KBM-7 (cell line): ENCODE measurements at places on chromosomes 13 and 19.

DNA sequence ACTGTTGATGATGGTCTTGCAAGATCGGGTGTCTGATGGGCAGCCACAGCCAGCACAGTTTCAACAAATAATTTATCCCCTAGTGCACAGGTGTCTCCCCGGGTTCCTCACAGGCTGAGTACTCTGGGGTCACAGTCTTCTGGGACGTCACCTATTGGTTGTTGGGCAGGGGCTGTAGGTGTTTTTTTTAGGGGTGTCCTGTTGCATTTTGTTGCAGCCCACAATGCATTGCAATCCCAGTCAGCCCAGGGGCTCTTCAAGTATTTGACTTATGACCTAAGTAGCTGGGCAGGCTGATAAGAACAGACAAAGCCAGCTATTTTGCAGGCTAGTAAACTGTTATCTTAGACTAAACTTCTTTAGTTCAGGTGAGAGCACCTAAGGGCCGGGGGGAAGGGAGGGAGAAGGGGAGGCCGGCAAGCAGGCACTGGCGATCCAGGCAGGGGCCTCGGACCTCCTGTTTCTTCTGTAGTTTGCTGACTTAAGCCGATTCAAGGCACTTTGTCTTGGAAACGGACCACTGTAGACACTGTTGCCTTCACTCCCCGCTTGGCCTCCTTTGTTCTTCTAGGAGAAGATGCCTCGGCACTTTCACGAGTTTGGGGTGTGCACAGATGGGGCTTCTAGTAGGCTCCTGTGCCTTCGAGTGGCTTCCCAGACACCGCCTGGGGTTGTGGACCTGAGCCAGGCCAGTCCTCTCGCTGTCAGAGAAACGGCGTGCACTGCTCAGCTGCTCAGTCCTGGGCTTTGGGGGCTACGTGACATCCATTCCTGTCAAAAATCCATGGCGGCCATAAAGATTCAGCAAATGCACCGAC, 33.9 kb upstream of the GRTP1 start:
- DNase-seq, result no peak

- no peak for DNase-seq
Observed at GRCh38 chr19:45815481-45816216, 541 bp upstream of the RSPH6A start.

DNA sequence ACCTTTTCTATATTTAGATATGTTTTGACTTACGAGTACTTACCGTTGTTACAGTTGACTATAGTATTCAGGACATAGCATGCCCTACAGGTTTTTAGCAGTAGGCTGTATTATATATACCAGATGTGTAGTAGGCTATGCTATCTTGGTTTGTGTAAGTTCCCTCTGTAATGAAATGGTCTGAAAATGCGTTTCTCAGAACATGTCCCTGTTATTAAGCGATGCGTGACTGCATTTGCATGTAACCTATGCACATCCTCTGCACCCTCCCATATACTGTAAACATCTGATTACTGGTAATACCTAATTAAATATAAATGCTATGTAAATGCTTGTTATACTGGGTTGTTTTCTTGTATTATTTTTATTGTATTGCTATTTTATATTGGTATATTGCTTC, 6.6 kb downstream of the ZNF766 start:
- no peak for DNase-seq

- DNase-seq, result no peak
Observed at GRCh38 chr13:65857942-65858565, 1372.1 kb downstream of the PCDH9 start.
